ENCODE measurements at places on chromosomes 2 and 18.

- peaks cover 15% of the 10 kb centered on the region for H3K4me1 ChIP-seq
- DNase-seq, result no peak
- no peak overlapping the region for H3K27ac ChIP-seq
- H3K27me3 ChIP-seq, result no peaks in the 10 kb centered on the region
- no peak overlapping the region for H3K4me3 ChIP-seq
Observed at GRCh38 chr18:9858642-9859041, 27.1 kb upstream of the TXNDC2 start.

GRCh38 chr2:123732563-123732962 is 292.5 kb upstream of the CNTNAP5 start:
- no peak overlapping the region for H3K4me3 ChIP-seq
- H3K4me1 ChIP-seq, result no peaks in the 10 kb centered on the region
- H3K27ac ChIP-seq, result no peak overlapping the region
- no peak for DNase-seq
- no peaks in the 10 kb centered on the region for H3K27me3 ChIP-seq
- H3K36me3 ChIP-seq, result no peaks in the 10 kb centered on the region

- peak overlapping the region; percentile 99 for H3K27ac ChIP-seq
- peak; percentile 48 for DNase-seq
- no peaks in the 10 kb centered on the region for H3K27me3 ChIP-seq
- peaks cover 39% of the 10 kb centered on the region for H3K4me1 ChIP-seq
- peak overlapping the region; percentile 97 for H3K4me3 ChIP-seq
- no peaks in the 10 kb centered on the region for H3K36me3 ChIP-seq
Observed at GRCh38 chr2:64750001-64750816, 96.5 kb upstream of the SERTAD2 start.

DNA sequence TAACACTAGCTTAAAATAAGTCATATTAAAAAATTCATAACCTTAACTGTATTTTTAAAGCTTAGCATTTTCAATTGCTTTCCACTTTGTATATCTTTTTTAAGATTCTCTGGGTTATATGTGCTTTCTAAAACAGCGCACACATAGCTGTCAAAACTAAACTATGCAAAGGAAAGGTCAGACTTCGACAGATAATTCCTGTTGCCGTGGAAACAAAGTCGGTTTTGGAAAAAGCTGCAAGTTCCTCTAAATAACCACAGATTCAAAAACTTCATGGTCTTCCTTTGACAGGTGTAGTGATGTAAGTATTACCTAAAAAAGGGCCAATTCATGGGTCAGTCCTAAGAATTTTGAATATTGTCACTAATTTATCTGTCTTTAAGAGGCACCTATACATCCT is 249.6 kb upstream of the TFPI start:
- H3K27ac ChIP-seq, result no peak overlapping the region
- no peak for DNase-seq
- no peaks in the 10 kb centered on the region for H3K36me3 ChIP-seq
- no peak overlapping the region for H3K4me3 ChIP-seq
- no peaks in the 10 kb centered on the region for H3K4me1 ChIP-seq

DNA sequence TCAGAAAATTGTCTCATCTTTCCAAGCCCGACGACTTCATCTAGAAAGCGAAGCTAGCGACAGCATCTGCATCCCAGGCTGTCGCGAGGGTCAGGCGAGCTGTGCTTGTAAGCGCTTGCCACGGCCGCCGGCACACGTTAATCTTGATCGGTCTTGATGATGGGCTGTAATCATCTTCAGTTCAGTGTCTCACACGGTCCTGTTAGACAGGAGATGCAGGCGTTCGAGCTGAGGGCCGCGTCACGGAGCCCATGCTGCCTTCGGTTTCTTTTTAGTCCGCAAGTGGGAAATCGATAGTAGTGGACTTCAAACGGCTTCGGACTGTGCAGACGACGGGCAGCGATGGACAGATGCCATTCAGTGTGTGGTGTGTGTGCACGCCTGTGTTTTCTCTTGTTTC is 43.6 kb downstream of the ADI1 start:
- DNase-seq, result no peak
- no peaks in the 10 kb centered on the region for H3K4me1 ChIP-seq
- H3K27me3 ChIP-seq, result no peaks in the 10 kb centered on the region
- no peak overlapping the region for H3K27ac ChIP-seq
- no peak overlapping the region for H3K4me3 ChIP-seq
- peaks cover 57% of the 10 kb centered on the region for H3K36me3 ChIP-seq

- no peak overlapping the region for H3K27ac ChIP-seq
- peaks cover 6% of the 10 kb centered on the region for H3K4me1 ChIP-seq
- H3K4me3 ChIP-seq, result no peak overlapping the region
- no peak for DNase-seq
- peaks cover 40% of the 10 kb centered on the region for H3K36me3 ChIP-seq
- H3K27me3 ChIP-seq, result no peaks in the 10 kb centered on the region
Observed at GRCh38 chr2:241680827-241681599, 5.6 kb downstream of the DTYMK start.

- H3K27ac ChIP-seq, result no peak overlapping the region
- no peak for DNase-seq
- no peaks in the 10 kb centered on the region for H3K27me3 ChIP-seq
- H3K36me3 ChIP-seq, result no peaks in the 10 kb centered on the region
- no peaks in the 10 kb centered on the region for H3K4me1 ChIP-seq
Observed at GRCh38 chr2:240269380-240269779, 128.9 kb upstream of the OTOS start.

DNA sequence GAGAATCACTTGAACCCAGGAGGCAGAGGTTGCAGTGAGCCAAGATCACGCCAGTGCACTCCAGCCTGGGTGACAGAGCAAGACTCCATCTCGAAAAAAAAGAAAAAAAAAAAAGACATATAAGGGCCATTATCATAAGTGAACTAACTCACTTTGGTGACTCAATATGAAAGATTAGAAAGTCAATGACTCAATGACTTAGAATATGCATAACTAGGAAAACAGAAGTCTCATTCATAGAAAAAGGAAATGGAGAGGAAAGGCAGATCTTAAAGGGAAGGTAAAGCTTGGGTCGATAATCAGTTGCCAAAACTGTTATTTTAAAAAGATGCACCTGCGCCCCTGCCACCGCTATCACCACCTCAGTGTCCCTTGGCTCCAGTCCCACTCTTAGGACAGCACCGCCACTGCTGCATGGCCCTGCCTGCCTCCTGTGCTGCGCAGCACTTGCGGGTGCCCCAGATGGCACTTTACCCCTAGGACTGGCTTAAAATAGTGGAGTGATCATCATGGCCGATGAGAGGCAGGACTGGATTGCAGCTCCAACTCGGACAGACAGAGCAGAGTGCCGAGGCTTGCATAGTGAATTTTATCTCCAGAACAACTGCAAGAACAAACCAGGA is 54.7 kb downstream of the INO80D start:
- no peaks in the 10 kb centered on the region for H3K27me3 ChIP-seq
- DNase-seq, result peak; percentile 3
- peak overlapping the region; percentile 70 for H3K27ac ChIP-seq

DNA sequence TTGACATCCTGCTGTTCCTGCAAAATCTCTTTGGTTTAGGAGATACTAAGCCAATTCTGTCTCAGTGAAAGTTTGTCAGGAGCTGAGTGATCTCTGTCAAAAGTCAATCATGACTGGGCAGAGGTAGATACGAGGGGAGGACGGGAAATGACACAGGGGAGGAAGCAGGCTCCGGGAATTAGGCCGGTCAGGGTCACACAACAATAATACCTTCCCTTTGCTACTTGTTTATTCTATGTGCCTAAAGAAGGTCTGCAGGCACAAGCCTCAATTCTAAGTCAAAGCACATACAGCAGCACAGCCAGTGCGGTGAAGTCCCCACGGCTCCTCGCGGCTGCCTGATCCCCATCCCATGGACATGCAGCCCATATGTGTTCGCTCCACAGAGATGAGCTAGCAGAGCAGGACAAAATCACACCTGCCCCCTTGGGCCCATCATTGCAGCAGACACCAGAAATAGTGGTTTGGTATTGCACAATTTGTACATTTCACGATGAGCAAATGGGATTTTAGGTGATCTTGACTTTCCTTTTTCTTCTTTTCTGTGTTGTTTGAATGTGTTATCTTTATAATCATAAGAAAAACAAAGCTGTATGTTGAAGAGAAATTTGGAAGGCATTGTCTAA is 141.4 kb downstream of the VAPA start:
- H3K27me3 ChIP-seq, result no peaks in the 10 kb centered on the region
- H3K4me3 ChIP-seq, result no peak overlapping the region
- H3K4me1 ChIP-seq, result peaks cover 61% of the 10 kb centered on the region
- H3K27ac ChIP-seq, result no peak overlapping the region

GRCh38 chr2:96329456-96329855 is 4.3 kb downstream of the ITPRIPL1 start:
- H3K27me3 ChIP-seq, result no peaks in the 10 kb centered on the region
- H3K27ac ChIP-seq, result no peak overlapping the region
- no peaks in the 10 kb centered on the region for H3K36me3 ChIP-seq

DNA sequence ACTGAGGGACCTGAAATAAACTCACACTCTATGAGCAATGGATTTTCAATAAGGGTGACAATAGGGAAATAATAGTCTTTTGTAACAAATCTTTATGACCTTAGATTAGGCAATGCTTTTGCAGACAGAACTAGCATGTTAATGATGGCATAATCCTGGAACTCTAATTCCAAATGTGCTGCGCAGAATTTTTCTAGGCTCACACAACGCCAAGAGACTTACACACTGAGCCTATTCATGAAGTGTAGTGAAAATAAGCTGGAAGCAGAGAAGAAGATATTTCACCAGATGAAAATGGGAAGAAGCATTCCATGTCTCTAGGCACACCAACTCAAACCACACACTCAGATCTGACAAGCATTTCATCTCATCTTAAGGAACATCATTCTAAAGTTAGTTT is 178.5 kb downstream of the L3MBTL4 start:
- no peaks in the 10 kb centered on the region for H3K36me3 ChIP-seq
- H3K27ac ChIP-seq, result no peak overlapping the region
- H3K4me3 ChIP-seq, result no peak overlapping the region
- no peak for DNase-seq
- H3K27me3 ChIP-seq, result no peaks in the 10 kb centered on the region

- no peak overlapping the region for H3K27ac ChIP-seq
- no peaks in the 10 kb centered on the region for H3K4me1 ChIP-seq
- H3K4me3 ChIP-seq, result no peak overlapping the region
- no peaks in the 10 kb centered on the region for H3K36me3 ChIP-seq
- no peaks in the 10 kb centered on the region for H3K27me3 ChIP-seq
- DNase-seq, result no peak
Observed at GRCh38 chr2:184689638-184690037, 91.3 kb downstream of the ZNF804A start.

GRCh38 chr2:2520401-2520811 is 189.3 kb upstream of the MYT1L start:
- no peaks in the 10 kb centered on the region for H3K27me3 ChIP-seq
- DNase-seq, result no peak
- no peak overlapping the region for H3K27ac ChIP-seq
- H3K4me1 ChIP-seq, result no peaks in the 10 kb centered on the region

- no peaks in the 10 kb centered on the region for H3K36me3 ChIP-seq
- peaks cover 34% of the 10 kb centered on the region for H3K4me1 ChIP-seq
- H3K4me3 ChIP-seq, result no peak overlapping the region
- H3K27me3 ChIP-seq, result no peaks in the 10 kb centered on the region
Observed at GRCh38 chr18:13260197-13260934, 41.8 kb downstream of the LDLRAD4 start.

DNA sequence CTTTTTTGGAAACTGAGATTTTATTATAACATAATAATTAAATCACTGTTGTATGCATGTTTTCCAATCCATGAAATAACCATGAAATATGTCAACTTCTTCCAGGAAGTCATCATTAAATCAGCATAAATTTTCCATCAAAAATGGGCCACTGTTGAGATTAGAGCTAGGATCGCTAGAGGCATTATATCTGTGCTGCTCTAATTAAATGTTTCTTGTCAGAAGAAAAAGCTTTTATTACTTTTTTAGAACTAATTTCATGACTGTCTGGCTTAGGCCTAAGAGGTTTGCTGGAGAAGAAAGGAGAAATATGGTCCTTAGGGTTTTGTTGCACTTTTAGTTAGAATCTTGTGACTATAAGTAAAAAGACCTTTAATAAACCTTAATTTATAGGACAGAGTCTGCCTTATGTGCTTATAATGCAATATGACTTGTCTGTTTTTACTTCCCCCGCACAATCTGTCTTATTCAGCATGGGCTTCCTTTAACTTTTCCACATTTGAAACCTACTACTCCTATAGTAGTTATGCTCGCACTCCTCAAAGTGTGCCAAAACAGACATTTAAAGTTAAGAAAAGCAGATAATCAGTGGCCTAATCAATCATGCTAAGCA is 363.4 kb upstream of the GCFC2 start:
- H3K4me3 ChIP-seq, result no peak overlapping the region
- no peaks in the 10 kb centered on the region for H3K4me1 ChIP-seq
- no peak overlapping the region for H3K27ac ChIP-seq
- no peaks in the 10 kb centered on the region for H3K36me3 ChIP-seq

DNA sequence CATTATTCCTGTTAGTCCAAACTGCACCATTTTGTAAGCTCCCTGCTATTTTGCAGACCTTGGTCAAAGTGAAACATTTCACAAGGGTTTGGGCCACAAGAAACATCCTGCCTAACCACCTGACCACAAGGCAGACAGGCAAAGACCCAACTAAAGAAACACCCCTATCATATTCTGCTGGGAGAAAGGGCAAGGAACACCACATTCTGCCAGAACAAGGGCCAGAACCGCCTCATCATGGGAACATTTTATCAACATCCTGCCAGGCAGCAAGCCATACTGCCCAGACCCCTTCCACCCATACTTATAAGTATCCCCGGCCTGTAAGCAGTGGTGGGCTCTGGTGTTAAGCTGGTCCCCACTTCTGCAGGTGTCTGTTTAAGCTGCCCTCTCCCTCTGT is 12.0 kb upstream of the RAB31 start:
- peaks cover 29% of the 10 kb centered on the region for H3K4me1 ChIP-seq
- H3K27ac ChIP-seq, result no peak overlapping the region
- DNase-seq, result no peak

GRCh38 chr2:41806286-41806685 is 241.5 kb upstream of the PKDCC start:
- no peak overlapping the region for H3K4me3 ChIP-seq
- H3K27ac ChIP-seq, result no peak overlapping the region
- DNase-seq, result no peak
- H3K36me3 ChIP-seq, result no peaks in the 10 kb centered on the region
- no peaks in the 10 kb centered on the region for H3K27me3 ChIP-seq
- H3K4me1 ChIP-seq, result no peaks in the 10 kb centered on the region

- no peak overlapping the region for H3K4me3 ChIP-seq
- no peaks in the 10 kb centered on the region for H3K27me3 ChIP-seq
- peaks cover 60% of the 10 kb centered on the region for H3K36me3 ChIP-seq
- H3K27ac ChIP-seq, result no peak overlapping the region
- H3K4me1 ChIP-seq, result no peaks in the 10 kb centered on the region
Observed at GRCh38 chr2:84443477-84443876, 15.6 kb downstream of the SUCLG1 start.

GRCh38 chr2:36741188-36741837 is 44.8 kb downstream of the VIT start:
- no peak overlapping the region for H3K4me3 ChIP-seq
- H3K36me3 ChIP-seq, result no peaks in the 10 kb centered on the region
- DNase-seq, result no peak

- H3K4me3 ChIP-seq, result peak overlapping the region; percentile 75
- DNase-seq, result no peak
- peaks cover 93% of the 10 kb centered on the region for H3K27me3 ChIP-seq
Observed at GRCh38 chr2:170714381-170715061, 616 bp upstream of the SP5 start.

- no peak overlapping the region for H3K4me3 ChIP-seq
- DNase-seq, result no peak
- H3K27me3 ChIP-seq, result peaks cover 56% of the 10 kb centered on the region
- H3K27ac ChIP-seq, result no peak overlapping the region
Observed at GRCh38 chr2:290090-290722, 2.3 kb upstream of the ALKAL2 start.

- DNase-seq, result no peak
- H3K27me3 ChIP-seq, result no peaks in the 10 kb centered on the region
- no peaks in the 10 kb centered on the region for H3K36me3 ChIP-seq
- H3K4me1 ChIP-seq, result peaks cover 12% of the 10 kb centered on the region
Observed at GRCh38 chr2:6945821-6946220, 28.6 kb downstream of the RNF144A start.

Measured in CD14-positive monocyte (primary cell).